ENCODE measurements at places on chromosomes 2 and 18. TPM values are rescaled to one million over a fixed set of nuclear protein-coding genes. Genes with fewer than 3 reads are reported as not detected.

PDE11A gene
- total RNA-seq: not detected

IL1R2 gene
- 12.9 TPM for total RNA-seq

SLC66A2 gene
- 47.2 TPM for total RNA-seq

LANCL1 gene
- 44.6 TPM for total RNA-seq

IL1F10 gene
- total RNA-seq: 0.08 TPM

C1QL2 gene
- not detected for total RNA-seq

HES6 gene
- total RNA-seq: 8.4 TPM

SERPINB5 gene
- 426 TPM for total RNA-seq

EVA1A gene
- 33.5 TPM for total RNA-seq

ANO7 gene
- total RNA-seq: 0.23 TPM

L3MBTL4 gene
- 0.49 TPM for total RNA-seq

ACSL3 gene
- total RNA-seq: 89.9 TPM

SALL3 gene
- not detected for total RNA-seq

SIX2 gene
- not detected for total RNA-seq

LCT gene
- 0.04 TPM for total RNA-seq

CMPK2 gene
- total RNA-seq: 0.19 TPM

MC4R gene
- total RNA-seq: not detected

SH3RF3 gene
- 0.57 TPM for total RNA-seq

TGFBRAP1 gene
- 19.7 TPM for total RNA-seq

PSTPIP2 gene
- total RNA-seq: 21.1 TPM

GPR155 gene
- 2.0 TPM for total RNA-seq

PAX8 gene
- 3.7 TPM for total RNA-seq

PLEK gene
- total RNA-seq: not detected

VWC2L gene
- not detected for total RNA-seq

SCG2 gene
- total RNA-seq: not detected

RHBDD1 gene
- total RNA-seq: 12.1 TPM

SERPINB11 gene
- not detected for total RNA-seq

NPHP1 gene
- 3.7 TPM for total RNA-seq

GALNT13 gene
- total RNA-seq: not detected
